ENCODE measurements at places on chromosomes 13 and 19.

- DNase-seq, result no peak
These were observed 30.8 kb downstream of the USPL1 start for GRCh38 chr13:30648522-30649012.

- no peak for DNase-seq
These were observed 27.1 kb upstream of the GAS6 start for GRCh38 chr13:113890774-113891480.

DNA sequence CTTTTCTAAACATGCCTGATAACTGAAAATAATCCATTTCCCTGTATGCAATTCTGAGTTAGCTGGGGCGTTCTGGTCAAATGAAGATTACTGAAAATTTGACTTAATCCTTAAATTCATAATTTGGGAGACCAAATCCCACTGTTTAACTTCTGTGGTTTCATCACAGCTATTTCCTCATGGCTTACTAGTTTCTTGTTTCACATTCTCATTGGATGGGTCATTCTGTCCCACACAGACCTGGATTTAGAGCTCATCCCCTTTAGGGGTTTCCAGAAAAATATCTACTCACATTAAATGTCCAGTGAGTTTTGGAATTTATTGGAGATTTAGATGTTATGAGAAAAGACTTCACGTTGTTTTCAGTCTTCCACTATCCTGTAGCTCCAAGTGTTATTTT is 709.3 kb upstream of the KLHL1 start:
- DNase-seq, result no peak

DNA sequence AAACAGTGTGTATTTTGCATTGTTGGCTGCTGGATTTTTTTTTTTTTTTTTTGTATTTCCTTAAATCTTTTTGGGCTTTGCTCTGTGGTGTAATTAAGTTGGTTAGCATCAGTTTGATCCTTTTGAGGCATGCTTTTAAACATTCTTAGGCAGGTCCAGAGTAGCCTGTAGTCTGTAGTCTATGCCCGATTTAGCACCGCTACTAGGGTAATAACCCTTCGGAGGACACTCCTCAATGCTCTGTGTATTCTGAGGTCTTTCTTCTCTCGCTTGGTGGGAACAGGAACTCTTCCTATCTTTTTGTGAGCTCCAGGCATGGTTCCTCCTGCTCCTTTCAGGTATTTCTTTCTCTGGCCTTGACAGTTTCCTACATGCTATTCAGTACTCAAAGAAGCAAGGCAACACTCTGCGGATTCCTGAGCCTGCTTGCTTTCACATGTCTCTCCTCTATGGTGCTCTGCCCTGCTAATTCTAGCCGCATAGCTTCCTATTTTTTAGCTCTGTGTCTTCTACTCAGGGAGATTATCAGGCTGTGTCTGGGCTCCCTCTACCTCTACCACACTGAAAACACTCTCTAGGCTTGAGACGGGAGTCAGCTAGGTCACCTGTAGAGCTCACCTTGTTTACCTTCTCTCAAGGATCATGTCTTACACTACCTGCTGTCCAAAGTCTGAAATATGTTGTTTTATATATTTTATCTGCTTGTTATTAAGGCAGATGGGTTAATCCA is 195.1 kb downstream of the NDFIP2 start:
- DNase-seq, result no peak

GRCh38 chr13:66344805-66345517 is 885.2 kb downstream of the PCDH9 start:
- DNase-seq, result no peak

GRCh38 chr13:47027780-47028437 is 131.1 kb upstream of the HTR2A start:
- no peak for DNase-seq

DNA sequence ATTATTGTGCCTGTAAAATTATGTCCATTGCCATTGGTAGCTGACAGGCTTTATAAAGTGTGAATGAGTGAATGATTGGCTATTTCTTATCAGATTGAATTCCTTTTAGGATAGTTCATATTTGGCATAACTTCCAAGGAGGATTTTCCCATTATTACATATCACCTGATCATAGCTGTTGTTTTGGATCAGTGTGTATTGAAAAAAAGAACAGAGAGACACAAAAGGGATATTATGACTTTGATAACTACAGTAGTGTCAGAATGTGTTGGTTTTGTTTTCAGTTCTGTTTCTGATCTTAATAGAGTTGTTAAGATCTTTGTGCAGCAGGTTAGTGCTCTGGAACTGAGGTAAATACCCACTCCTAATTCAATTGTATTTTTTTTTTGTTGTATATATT is 103.8 kb downstream of the LRCH1 start:
- no peak for DNase-seq
